ENCODE measurements at places on chromosomes 5 and 9.

GRCh38 chr5:589173-589572 is 23.0 kb upstream of the CEP72 start:
- no peak for DNase-seq

DNA sequence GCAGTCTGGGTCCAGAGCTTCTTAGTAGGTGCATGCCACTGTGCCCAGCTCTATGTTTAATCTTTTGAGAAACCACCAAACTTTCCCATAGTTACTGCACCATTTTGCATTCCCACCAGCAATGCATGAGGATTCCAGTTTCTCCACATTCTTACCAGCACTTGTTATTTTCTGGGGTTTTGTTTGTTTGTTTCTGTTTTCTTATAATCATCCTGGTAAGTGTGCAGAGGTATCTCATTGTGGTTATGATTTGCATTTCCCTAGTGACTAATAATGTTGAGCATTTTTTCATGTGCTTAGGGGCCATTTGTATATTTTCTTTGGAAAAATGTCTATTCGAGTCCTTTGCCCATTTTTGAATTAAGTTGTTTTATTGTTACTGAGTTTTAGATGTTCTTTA is 11.4 kb downstream of the FOXE1 start:
- DNase-seq: no peak

DNA sequence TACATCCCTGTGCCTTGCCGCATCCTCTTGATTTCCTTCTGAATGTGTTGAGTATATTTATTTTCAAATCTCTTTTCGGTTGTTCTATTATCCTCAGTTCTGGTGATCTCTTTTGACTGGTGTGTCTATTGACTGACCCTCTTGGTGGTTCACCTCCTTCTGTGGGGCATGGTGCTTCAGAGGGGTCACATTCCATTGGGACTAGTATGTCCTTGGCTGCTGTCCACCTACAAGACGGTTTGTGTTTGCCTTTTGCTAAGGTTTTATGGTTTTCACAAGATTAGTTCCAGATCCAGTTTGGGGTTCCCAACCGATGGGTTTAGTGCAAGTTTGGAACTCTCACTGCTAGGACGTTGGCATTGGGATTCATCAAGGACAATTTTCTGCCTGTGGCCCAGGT is 66.6 kb downstream of the PHF2 start:
- DNase-seq: no peak

DNA sequence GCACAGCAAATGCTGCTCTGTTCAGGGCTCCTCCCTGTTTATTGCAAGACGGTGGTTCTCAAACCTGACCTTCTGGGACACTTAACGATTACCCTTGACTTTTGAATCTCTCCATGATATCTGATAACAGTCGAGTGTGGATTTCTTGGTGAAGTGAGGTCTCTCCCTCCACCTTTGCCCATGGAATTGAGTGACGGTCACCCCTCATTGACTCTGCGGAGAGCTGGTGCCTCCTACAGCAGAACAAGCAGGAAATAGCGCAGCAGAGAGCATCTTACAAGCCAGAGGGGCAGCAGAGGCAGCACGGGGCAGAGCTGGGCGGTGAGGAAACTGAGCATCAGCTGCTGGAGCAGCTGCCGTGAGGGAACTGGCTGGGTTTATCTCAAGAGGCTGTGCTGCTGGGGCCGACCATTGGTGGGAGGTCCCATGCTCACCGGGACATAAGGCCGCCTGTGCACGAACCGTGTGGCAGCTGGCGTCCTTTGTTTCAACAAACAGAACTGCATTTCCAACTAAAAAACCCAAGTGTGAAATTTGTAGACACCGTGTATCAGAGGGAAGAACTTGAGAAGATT is 189.8 kb downstream of the MTRR start:
- no peak for DNase-seq

DNA sequence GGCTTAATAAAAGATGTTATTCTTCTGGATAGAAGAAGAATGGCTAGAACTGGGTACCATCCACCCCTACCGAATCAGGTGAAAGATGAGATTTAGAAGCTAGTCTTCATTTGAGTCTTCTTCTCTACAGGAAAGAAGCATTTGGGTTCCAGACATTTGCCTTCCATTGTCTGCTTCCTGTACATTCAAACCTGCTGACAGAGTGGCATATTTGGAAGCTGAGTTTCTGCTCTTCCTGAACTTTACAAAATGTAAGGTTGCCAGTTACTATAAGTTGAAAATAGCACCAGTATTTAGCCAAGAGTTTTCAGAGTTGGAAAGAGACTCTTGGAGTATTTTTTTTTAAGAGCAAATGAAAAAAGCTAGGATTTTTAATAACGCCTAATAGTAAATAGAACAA is 525.4 kb upstream of the TLE4 start:
- no peak for DNase-seq

- DNase-seq: no peak
Measured at GRCh38 chr9:3662671-3663070, 136.9 kb upstream of the RFX3 start.

- DNase-seq: no peak
Measured at GRCh38 chr5:179260324-179261070, 84.8 kb downstream of the ADAMTS2 start.

GRCh38 chr5:144281784-144282183 is 111.1 kb downstream of the KCTD16 start:
- no peak for DNase-seq

DNA sequence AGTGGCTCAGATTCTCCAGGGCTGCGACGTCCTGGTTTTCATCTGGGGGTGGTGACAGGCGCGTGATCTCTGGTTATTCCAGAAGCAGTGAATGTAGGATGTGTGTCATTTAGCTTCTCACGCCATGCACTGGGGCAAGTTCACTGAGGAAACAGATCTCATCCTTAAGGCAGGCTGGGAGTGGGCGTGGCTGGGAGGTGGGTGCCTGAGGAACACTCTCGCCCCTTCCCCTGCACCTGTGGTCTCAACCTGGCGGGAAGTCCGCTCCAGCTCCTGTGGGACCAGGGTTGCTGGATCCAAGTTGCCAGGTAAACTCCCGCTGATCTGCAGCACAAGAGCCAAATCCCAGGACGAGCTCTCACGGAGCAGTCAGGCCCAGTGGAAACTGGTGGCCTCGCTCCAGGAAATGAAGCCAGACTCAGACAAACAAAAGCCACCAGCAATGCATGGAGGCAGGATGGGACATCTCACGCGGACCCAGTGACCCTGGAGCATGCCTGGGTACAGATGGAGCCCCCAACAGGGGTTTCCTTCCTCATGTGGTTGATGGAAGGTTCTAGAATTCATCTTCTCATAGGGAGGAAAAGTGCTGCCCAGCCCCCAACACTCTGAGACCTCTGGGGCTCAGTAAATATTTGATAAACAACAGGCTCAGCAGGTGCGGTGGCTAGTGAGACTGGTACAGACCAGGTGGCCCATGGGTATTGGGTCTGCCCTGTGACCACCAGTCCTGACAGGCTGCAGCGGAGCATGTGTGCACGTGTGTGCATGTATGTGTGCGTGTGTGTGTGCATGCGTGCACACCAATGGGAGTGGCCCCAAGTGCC is 16.3 kb upstream of the SLC12A7 start:
- DNase-seq: no peak

DNA sequence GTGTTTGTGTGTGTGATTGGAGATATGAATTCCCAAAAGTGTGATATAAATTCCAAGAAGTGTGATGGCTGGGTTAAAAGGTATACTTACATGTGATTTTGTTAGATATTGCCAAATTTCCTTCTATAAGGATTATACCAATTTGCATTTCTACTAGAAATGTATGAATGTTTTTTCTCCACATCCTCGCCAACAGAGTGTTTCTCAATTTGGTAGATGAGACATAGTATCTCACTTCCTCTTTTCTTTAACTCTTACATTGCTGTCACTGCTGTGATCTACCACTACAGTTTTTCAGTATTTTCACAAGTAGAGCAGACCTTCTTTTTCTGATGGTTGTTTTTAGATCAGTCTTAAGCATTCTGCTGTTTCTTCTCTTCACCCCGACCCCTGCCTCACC is 111.3 kb downstream of the FER start:
- no peak for DNase-seq

DNA sequence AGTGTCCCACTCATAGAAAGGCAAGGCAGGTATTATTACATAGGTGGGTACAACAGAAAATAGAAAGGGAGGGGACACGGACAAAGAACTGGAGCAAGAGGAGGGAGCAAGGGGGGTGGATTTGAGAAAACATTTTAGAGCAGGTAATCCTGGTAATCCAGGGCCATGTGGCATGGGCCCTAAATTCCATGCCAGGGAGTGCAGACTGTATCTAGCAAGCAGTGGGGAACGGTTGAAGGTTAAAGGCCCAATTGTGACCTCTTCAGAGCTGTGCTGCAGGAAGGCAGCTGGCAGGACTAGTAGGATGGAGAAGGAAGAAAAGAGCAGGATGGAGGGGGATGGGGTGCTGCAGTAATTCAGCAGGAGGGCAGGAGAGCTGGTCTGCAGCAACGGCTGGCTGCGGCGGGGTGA is 75.2 kb downstream of the PDE6A start:
- no peak for DNase-seq

DNA sequence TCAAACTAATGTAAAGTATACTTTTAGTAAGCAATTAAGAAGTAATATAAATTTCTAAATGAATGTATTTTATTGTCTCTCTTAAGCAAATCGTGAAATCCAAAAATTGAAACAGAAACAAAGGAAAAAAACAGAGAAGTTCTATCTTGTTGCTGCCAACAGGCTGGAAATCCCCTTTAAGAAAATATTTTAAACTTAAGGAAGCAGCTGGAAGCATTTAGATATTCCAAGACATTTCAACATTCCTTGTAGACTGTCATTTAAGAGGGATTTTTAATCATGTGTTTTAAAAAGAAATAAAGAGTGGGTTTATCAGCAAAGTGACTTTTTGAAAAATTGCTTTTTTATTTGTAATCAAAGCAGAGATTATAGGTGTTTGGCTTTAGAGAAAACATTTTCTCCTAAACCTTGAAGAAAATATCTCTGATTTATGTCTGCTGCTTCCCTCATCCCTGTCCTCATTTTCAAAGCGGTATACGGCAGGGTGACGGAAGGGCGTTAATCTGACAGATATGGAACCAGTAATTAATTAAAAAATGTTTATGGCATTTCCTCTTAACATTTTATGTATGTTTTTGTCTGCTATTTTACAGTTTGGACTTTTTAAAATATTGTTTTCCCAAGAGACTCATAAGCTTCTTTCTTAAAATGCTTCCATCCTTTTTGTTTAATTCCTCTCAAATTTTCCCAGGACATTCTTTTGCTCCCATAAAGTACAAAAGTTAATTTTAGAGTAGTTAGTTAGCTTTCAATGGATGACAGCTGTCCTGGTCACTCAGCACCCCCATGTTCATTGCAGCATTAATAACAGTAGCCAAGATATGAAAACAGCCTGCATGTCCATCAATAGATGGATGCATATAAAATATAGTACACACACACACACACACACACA is 245.6 kb downstream of the LURAP1L start:
- DNase-seq: no peak

- DNase-seq: no peak
Measured at GRCh38 chr9:4365055-4365454, 65.2 kb upstream of the GLIS3 start.
